ENCODE measurements at places on chromosomes 2 and 18.

GRCh38 chr2:158464426-158465281, 7.9 kb downstream of the PKP4 start:
- no peak for DNase-seq

- no peak for DNase-seq
Observed at GRCh38 chr18:41982942-41983660, 28.1 kb downstream of the PIK3C3 start.

- DNase-seq: peak; percentile 26
Observed at GRCh38 chr2:86764661-86765309, 25.9 kb downstream of the CD8A start.

- DNase-seq: peak; percentile 12
Observed at GRCh38 chr18:6219116-6219717, 195.5 kb downstream of the L3MBTL4 start.

DNA sequence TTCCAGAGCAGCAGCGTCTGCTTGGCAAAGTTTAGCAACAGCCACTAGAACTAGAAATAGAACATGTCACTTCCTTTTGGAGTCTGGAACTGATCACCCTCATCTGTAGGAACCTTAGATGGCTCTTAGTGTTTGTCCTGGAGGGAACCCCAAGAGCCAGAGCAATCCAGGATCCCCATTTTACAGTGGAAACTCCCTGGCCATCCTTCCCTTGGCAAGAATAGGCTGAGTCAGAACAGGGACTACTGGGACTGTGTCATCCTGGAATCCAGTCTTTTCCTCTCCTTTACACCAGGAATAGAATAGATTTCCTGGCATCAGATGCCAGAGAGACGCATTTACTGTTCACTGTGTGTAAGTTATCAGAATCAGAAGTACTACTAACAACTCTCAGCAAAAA, 33.2 kb upstream of the GRHL1 start:
- peak; percentile 40 for DNase-seq

DNA sequence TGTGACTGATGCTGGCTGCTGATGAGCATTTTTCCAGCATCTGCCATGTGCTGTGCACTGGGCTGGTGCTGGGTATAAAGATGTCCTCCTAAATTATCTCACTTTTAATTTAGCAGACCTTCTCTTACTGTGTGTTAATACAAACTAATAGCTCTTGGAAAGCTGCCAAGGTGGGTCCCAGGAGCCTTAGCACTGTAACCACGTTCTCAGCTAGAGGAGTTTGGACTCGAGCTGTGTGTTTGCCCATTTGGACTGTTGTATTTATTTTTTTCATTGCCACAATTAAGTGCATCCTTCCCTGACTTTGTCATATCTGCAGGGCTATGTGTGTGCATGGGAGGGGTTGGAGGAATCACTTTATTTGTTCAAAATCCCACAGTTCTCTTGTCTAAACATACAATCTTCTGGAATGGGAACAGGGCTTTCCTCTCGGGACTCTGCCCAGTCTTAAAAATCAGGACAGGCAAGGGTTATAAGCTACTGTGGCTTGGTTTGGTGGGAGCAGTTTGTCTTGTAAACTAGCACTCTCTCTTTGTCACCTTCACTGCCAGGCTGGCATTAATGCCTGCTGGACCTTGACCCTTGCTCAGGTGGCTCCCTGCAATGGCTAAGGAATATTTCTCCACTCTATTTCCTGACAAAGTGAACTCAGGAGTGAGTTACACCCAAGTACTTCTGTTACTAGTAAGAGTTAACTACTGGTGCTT, 129.7 kb upstream of the MGAT5 start:
- no peak for DNase-seq

GRCh38 chr2:39550701-39551285, 113.7 kb upstream of the MAP4K3 start:
- DNase-seq: no peak

DNA sequence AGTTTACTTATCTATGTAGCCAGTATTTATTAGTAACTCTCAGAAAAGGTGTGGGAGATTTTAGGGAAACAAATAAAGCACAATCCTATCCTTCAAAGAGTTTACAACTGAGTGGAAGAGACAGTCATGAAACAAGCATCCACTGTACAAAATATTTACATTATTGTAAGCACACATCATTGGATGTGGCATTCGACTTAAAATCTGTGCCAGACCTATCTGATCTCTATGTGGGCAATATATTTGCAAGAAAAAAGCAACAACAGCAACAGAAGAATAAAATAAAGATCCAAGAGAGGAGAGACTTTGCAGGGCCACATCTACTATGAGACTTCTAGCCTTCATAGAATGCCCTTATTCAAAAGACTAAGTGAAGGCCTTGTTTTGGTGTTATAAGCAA, 882.1 kb upstream of the PIK3C3 start:
- DNase-seq: no peak

DNA sequence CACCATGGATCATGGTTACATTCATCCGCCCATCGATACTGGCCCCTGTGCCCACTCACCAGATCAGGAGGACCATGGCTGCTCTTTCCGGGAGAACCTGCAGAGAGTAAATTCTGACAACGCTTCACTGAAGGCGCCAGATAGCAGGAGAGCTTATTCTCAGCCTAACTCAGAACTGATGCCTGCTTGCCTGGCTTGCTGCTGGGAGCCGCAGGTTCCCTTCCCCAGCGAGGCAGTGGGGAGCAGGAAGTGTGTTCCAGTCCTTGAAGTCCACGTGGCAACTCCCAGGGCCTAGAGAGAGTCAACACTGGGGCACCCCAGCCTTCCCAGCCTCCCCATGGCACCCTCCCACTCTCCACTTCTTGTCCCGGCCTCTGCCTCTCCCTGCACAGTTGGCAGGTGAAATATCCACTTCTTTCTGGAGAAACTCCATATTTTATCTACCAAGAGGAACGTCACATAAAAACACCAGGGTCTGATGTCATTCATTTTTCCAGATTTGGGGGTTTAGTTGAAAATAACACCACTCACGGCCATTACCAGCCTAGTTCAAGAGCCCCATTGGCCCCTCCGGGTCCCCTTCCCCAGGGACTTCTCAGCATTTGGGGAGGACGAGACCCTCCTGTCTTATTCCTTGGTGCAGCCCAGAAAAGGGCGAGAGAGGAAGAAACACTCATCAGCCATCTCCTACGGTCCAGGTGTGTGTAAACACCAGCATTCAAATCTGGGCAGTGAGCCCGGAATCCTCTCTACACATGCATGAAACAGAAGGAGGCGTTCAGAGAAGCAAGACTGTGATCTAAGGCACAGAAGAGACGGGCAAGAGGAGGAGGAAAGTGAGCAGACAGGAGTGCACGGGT, 3.5 kb upstream of the TUBB6 start:
- DNase-seq: no peak

DNA sequence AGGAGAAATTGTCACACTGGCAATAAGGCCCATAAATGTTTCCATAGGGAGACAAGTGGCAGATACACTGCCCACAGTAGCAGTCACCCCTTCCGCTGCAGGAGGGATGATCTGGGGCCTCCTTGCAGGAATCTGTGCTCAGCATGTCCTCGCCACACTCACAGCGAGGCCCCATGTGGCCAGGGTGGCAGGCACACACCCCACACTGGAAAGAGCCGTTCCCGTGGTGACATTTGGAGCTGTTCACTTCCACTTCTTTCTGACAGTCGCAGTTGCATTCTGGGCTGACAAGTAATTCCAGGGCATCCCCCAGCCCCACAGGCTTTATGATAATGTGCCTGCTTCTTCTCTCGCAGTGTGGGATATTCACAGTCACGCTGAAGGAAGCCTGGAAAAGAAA, 62.6 kb downstream of the ITGB6 start:
- no peak for DNase-seq

GRCh38 chr2:220963930-220964329, 608.2 kb downstream of the EPHA4 start:
- DNase-seq: no peak

DNA sequence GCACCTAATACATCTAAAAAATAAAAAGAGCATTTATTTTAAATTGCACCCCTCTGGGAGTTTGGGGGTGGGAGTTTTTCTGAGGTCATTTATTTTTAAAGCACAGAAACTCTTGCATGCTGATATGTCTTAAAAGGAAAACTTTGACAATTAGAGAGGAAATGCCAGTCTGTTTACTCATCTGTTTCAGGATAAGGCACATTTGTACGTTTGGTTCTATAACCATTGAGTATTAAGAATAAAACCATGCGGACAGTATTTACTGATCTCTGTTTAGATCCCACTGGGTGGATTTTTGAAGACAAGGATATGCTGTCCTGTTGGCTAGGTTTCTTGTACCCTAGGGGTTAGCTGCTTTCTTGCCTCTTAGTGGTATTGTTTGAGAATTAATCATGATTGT, 122.9 kb downstream of the TANC1 start:
- no peak for DNase-seq

DNA sequence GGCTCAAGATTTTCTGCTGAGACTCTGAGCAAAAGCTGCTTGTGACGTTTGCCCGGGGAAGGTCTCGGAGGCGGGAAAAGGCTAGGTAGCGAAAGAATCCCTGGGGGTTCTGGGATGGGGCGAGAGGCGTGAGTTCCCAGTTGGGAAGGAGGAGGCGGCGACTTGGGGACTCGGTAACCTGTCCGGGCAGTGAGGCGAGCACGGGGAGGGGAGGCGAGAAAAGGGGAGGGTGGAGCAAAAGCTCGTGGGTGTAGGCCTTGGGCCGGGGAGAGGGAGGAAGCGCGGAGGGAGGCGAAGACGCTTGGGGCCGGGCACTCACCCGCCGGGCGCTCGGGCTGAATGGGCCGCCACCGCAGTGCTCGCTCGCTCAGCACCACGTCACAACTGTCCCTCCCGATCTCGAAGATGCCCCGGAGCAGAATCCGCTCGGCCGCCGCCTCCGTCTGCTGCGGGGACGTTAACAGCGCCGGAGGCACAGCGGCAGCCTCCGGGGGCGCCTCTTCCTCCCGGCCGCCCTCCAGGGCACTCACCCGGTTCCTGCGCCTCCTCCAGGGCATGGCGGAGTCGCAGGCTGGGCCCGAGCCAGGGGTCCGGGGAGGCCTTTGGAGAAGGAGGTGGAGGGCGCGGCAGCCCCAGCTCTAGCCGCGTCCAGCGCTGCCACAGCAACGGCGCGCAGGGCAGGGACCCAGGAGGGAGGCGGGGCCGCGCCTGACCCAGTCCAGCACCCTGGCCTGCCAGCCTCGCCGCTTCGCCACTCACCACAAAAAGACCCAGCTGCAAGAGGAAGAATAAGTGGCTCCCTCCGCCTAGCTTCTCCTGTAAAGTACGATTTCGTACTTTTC, at the start of gene CERKL:
Gene CERKL (minus strand): TSS at position 656 of the 842 bp plus-strand sequence. CDS start 99 bp downstream, at position 557.
- peak; percentile 3 for DNase-seq

DNA sequence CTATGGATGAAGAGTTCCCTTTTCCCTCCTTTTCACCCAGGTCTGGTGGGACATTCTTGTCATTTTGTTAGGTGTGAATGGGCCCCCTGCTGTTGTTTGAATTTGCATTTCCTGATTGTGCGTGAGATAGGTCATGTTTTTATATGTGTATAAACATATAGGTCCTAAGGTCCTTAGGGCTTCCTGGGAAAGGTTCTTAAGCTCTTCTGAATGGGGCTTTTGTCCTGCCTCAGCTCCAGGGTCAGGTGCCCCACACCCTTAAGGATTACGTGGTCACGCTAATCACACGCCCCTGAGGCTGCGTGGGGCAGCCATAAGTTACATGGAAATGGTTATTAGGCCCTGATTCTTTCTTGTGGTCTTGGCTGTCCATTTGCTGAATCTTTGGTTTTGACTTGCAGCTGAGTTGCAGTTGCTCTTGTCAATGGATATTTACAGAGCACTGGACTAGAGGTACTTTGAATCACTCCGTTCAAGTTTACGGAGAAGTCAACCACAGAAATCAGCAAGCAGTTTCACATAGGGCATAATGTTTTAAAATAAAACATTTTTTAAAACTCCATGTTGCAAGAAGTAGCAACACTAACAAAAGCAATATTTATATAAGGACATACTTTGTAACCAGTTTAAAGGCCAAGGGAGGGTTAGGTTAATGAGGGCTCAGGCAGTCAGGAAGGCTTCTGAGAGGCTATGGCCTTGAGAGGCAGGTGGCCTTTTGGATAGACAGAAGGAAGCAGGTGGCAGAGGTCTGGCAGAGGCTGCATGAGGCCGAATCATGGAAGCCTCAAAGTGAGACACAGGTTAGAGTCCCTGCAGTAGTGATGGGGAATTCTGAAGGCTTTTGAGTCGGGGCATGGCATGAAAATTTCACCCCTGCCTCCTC, 24.2 kb downstream of the LIPG start:
- DNase-seq: no peak

- no peak for DNase-seq
Observed at GRCh38 chr2:54480025-54480424, 23.9 kb downstream of the SPTBN1 start.

GRCh38 chr2:96895746-96896651, 26.1 kb upstream of the SEMA4C start:
- no peak for DNase-seq

DNA sequence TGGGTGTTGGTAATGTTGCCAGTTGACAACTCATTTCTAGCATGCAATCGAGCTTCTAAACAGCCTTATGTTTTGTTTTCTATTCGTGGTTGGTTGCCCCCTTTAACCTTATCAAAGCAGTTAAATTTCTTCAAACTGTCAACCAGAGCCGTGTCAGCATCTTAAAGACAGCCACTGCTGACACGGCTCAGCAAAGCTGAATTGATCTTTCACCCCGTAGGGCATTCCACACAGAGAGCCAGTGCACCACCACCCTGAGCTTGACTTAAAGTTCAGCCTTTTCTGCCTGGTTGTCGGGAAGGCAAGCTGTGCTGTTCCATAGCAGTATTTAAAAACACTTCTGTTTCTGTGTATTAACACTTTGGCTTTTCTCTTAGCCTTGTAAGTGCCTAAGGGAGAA, 355.0 kb upstream of the CHST9 start:
- no peak for DNase-seq

GRCh38 chr2:52475590-52475989, 1292.0 kb upstream of the CHAC2 start:
- no peak for DNase-seq

- DNase-seq: no peak
Observed at GRCh38 chr2:67576991-67577390, 179.9 kb downstream of the ETAA1 start.

DNA sequence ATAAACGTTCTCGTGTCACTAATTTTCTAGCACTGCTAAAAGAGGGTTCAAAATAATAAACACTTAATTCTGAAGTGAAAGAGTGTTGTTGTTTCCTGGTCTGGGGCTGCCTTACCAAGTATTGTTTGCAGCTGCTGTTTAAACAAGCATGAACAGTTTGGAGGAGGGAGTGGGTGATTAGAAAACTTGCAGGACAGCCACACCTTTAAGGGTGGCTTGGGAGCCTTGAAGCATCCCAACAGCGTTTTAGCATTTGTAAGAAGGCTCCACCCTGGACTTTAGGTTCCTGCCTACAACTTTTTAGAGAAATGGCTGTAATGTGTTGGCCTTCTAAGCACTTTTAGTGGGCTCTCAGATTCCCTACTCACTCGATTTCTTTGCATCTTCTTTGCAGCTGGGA, 371.6 kb downstream of the TGIF1 start:
- no peak for DNase-seq

GRCh38 chr2:234569776-234570430, 73.0 kb upstream of the ARL4C start:
- DNase-seq: no peak

- DNase-seq: no peak
Observed at GRCh38 chr2:15152382-15152781, 408.8 kb downstream of the NBAS start.

DNA sequence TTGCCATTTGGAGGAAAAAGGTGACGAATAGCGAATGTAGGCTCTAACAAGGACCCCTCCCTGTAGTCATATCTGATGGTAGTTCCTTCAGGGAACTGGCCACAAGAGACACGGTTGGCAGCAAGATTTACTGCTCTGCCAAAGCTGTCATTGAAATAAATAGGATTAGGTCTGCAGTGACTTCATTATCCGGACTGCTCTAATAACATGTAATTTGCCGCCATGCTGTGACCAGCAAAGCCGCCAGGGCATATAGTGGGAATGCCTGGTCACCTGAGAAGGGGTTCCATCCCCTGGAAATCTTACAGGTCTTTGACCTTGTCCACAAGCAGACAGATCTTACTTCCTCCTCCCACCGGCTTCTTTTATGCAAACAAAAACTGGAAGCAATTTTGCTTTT, 59.4 kb upstream of the LAPTM4A start:
- no peak for DNase-seq

All from stromal cell of bone marrow (primary cell).